Activated effector memory CD4-positive, alpha-beta T cell treated with Interleukin-2 at 50 U/mL for 16 hours (primary cell): ENCODE measurements at places on chromosomes 2 and 18.

GRCh38 chr2:238557936-238558335 lies 131.2 kb downstream of the ASB1 start:
- no peak for DNase-seq

- no peak for DNase-seq
Observed at GRCh38 chr18:62737241-62737873, 22.0 kb downstream of the PHLPP1 start.

DNA sequence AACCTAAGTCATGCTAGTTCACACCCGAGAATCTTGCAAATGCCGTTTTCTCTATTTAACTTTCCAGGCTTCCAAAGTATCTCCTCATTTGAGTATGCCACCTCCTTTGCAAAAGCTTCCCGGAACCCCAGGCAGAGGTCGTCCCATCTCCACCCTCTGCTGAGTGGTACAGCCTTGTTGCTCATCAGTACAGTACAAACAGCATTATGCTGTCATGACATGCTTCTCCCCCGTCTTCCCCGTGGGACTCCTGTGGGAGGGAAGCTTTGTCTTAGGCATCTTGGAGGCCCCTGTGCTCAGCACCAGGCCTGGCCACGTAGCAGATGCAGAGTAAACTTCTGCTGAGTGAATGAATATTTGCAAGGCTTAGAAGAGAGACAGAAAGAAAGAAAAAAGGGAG lies 102.7 kb downstream of the CDCA7 start:
- DNase-seq, result no peak

- no peak for DNase-seq
Observed at GRCh38 chr2:871926-872680, 78.5 kb upstream of the SNTG2 start.

DNA sequence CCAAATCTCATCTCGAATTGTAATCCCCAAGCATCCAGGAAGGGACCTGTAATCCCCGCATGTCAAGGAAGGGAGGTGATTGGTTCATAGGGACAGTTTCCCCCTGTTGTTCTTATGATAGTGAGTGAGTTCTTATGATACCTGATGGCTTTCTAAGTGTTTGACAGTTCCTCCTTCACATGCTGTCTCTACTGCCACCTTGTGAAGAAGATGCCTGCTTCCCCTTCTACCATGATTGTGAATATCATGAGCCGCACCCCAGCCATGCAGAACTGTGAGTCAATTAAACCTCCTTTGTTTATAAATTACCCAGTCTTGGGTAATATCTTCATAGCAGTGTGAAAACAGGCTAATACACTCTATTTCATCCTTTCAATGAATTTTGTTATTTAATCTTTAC lies 446.7 kb downstream of the RNF144A start:
- DNase-seq, result no peak

- DNase-seq, result no peak
Observed at GRCh38 chr2:193668557-193669323, 1474.0 kb upstream of the TMEFF2 start.
